CD8-positive, alpha-beta T cell (primary cell): ENCODE measurements at places on chromosomes 13 and 19.

GRCh38 chr13:82062772-82063171 is 1721.8 kb upstream of the SPRY2 start:
- DNase-seq, result no peak

DNA sequence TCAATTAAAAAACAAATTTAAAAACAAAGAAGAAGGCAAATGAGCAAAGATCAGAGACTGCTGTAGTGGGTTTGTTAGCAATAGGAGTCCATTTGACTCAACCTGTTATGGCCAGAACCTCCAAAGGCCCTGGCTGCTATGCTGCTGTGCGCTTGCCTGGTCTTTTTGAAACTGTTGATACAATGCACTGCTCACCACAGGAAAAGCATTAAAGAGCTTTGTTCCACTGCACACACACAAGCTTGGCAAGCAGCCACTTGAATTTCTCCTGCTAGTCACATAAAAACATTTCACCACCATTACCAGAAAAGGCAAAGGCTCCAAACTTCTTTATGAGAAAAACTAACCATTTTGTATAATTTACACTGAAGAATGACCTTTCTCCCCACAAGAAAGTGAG is 132.2 kb downstream of the FREM2 start:
- DNase-seq, result no peak

DNA sequence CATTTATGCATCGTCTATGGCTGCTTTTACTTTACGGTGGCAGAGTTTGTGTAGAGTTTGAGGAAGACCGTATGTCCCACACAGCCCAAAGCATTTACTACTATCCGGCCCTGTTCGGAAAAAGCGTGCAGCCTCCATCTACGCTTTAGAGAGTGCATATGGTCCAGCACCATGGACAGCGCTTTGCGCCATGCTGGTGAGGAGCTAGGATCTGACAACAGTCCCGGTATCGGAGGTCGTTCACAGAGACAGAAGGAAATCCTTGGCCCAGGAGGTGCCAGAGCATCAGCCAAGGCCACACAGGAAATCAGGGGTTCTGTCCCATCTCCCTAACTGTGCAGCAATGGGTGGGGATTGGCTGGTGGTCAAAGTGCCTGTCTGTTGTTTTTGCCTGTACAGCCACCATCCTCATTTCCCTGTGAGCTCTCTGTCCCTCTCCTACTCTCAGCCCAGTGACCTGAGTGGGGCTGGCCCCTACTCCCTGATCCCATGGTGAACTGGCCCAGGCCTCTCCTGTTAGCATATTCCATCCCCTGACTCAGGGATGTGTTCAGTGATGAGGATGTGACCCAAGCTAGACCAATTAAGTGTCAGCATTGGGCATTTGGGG is 16.2 kb upstream of the PRODH2 start:
- peak; percentile 54 for DNase-seq

GRCh38 chr13:74966814-74967424 is 515.0 kb downstream of the TBC1D4 start:
- no peak for DNase-seq

DNA sequence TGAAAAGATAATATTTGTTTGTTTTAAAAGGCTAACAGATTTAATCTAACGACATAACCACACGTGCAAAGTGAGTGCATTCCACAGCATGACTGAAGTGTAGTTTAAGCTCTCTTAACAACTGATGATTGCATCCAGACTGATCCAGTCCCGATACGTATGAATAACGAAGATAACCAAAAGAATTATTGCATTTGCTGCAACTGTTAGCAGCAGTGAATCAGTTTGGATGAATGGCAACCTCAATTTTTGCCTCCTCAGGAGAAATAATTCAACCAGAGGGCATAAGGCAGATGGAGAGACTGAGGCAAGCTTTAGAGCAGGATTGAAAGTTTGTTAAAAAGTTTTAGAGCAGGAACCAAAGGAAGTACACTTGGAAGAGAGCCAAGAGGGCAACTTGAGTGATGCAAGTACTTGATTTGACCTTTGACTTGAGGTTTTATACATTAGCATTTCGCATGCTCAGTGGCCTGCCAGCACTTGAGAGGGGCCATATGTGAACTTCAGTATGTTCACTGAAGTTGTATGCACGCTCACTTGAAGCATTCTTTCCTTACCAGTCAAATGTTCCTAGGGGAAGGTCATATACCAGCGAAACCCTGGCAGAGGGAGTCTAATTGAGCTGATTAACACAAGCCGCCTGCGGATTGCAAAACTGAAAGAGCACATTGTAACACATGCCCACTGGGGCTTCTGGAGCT is 835.0 kb upstream of the PCDH20 start:
- no peak for DNase-seq

- no peak for DNase-seq
These were observed 13.8 kb upstream of the COG6 start for GRCh38 chr13:39641645-39642044.

DNA sequence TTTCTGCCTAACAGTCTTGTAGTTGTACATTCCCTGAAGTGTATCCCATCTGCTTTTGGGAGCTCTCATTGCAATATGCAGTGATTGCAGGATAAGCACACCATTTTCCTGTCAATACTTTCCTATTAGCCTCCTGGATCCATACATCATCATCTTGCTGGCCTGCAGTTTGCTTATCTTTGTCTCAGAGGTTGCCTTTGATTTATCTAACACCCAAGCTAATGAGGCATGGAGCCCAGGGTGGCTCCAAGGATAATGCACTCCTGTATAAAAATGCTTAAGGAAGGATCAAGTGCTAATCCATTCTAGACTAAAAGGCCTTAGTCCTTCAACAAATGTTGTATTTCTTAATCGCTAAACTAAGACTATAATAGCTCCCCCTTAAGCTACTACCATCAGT is 161.6 kb upstream of the OBI1 start:
- no peak for DNase-seq

DNA sequence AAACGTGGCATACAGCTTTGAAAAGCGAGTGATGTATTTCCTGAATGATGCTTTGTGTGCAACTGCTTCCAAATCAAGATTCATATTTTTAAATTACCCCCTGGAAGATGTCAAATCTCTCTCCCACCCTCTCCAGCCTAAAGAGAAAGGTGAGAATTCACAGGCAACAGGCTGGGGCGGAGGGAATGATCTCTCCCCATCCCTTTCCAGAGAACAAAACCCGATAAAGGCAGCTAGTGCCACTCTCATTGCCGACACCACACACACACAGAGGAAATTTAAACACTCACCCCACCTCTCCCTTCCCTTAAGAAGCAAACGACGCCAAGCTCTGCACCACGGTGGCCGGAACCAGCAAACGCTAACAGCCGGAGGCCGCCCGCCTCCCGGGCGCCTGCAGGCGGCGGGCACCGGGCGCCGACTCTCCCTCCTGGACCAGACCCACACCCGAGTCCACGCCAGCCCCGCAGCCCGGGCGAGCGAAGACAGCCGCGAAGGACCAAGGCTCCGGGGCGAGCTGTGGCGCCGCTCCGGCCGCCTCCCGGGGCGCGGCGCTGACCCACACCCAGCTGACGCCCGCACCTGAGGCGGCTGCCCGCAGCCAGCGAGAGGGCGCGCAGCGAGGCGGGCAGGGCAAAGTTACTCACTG is 477 bp downstream of the LNX2 start:
- DNase-seq, result peak; percentile 65

- no peak for DNase-seq
These were observed 23.9 kb downstream of the ZIC5 start for GRCh38 chr13:99947666-99948065.

DNA sequence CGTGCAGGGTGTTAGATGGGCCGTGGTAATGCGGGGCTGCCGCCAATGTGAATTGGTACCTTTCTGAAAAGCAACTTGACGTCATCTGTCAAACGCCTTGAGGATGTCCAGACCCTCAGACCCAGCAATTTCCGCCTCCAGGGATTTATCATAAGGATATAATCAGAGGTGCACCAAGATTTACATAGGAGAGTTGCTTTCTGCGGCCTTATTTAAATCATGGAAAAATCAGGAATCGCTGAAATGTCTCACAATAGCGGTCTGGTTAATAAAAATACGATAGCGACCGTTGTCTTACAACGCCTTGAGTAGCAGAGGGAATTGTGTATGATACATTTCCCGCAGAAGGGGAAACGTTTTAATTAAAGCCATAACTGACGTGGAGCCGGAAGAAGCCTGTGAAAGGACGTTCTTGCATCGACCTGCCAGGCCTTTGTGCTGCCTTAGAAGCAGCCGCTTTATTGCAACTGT is 32.3 kb upstream of the NDUFS7 start:
- no peak for DNase-seq

DNA sequence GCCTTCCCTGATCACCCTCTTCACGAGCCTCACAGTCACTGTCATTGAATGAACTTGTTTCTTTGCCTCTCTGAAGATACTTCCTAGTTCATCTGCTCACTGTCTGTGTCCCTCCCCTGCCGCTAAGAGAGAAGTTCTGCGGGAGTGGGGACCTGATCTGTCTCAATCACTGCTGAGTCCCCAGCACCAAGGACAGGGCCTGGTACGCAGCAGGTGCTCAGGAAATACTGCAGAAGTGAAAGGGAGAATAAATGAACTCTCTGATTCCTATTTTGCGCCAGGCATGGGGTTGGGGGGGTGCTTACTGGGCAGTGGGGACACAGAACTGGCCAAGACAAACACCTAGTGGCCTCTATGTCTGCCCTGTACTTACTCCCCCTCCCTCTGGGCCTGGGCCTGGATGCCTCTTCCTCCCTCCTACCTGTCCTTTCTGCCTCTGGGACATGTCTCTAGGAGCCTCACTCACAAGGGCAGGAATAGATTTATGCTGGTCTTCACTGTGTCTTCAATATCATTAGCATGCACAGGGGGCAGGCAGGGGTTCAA is 17.5 kb downstream of the FCGBP start:
- no peak for DNase-seq

- DNase-seq, result peak; percentile 70
These were observed 54.0 kb upstream of the ATP12A start for GRCh38 chr13:24625870-24626849.

DNA sequence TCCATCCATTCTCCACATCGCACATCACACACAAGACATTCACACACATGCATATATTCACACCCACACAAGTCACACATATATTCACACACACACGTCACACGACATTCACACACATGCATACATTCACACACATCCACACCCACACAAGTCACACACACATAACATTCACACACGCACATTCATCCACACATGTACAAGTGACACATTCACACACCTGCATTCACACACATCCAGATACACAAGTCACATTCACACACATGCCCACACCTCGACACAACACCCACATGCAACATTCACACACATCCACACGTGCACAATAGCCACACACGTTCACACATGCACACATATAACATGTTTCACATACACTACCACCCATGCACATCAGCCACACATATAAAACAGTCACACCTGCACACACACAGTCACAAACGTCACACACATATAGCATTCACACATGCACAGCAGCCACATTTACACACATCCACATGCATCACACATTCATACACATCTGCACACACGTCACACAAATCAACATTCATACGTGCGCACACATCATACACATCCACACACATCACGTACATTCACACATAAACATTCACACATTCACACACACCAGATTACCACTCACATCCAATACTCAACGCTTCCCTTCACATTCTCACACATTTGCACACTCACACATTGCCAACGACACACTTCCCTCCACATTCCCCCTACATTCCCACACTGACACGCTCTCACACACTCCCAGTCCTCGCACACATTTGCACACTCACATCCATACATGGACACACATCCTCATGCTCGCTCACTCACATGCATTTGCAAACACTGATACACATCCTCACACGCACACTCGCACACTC is 41.0 kb downstream of the ANKRD10 start:
- DNase-seq, result no peak

- no peak for DNase-seq
These were observed 4.7 kb downstream of the GGN start for GRCh38 chr19:38383184-38383583.

GRCh38 chr13:94128430-94128829 is 351.1 kb downstream of the DCT start:
- DNase-seq, result no peak

GRCh38 chr19:19352823-19353222 is 32.2 kb downstream of the MAU2 start:
- DNase-seq, result no peak

DNA sequence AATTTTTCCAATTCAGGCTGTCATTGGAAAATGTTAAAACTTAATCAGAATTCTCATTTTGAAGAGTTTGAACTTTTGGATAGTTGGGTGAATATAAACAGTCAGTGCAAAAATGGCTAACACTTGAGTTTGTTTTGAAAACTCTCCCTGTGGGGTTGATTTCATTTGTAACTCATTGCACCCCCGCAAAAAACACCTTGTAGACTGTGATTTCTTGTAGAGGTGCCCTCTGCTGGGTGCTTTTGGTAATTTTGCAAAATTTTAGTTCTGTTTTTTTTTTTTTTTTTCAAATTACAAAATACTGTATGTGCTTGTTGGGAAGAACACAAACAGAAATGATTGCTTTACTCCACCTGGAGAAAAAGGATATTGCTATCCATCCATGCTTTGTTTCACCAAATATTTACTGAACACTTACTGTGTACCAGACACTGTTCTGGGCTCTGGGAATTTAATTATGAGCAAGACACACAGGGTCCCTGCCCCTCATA is 28.2 kb upstream of the GPI start:
- DNase-seq, result peak; percentile 25

DNA sequence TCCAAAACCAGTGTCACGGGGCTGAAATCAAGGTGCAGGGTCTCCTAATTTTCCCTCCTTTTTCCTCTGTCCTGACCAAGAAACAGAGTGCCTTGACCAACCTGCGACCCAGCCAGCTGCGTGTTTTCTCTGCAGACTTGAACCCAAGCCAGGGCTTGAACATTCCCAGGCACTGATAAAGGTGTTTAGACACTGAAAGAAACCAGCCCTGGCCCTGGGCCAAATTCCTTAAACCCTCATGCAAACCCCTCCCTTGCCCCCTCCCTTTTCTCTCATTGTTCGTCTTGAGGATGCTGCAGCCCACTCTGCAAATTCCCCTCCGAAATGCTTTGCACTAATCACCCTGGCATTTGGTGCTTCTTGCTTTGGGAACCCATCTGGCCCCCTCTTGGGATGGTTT is 9.5 kb upstream of the FFAR2 start:
- no peak for DNase-seq

DNA sequence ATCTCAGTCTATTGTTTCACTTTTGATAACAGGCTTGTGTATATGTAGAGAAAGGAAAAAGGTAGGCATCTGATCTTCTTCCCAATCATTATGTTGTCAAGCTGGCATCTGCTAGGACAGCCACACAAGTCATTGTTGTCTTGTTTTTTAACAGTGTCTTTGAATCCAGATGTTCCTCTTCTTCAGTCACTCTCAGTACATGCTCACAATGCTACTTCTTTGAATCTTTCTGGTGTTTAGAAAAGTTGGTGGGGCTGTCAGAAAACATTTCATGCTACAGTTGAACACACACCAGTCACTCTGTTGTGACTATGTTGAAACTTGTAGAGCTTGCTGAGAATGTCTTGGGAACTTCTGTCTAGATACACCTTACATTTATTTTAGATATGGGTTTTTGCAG is 1231.4 kb upstream of the MIR17HG start:
- DNase-seq, result no peak
